ENCODE measurements at places on chromosomes 7 and 10.
A peak's percentile ranks its signal among the peaks of the same experiment; 100 is the strongest.

GRCh38 chr7:159120540-159120919, 24.1 kb downstream of the VIPR2 start:
- DNase-seq = no peak

DNA sequence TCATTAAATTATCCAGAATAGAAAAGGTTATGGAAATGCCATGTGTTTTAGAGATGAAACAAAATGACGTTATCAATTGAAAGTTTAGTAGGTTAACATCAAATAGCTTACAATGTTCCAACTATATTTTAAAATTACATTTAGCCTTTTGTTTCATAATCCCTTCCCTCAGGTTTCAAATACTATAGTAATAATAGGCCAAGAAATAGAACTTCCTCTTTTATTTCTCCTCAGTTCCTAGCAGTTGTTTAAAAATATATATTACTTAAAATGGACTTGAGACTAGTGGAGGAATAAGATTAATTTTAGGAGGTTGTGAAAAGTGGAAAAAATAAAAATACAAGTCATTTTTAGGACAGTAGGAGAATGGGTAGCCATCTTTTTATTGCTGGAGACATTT, 16.4 kb upstream of the PDSS1 start:
- DNase-seq = no peak

DNA sequence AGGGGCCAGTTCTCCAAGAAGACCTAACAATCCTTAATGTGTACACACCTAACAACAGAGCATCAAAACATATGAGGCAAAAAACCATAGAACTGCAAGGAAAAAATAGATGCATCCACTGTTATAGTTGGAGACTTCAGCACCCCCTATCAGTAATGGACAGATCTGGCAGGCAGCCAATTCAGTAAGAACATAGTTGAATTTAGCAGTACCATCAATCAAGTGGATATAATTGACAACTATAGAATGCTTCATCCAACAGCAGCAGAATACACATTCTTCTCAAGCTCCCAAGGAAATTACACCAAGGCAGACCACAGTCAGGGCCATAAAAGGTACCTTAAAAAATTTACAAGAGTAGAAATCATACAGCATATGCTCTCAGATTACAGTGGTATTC, 42.2 kb downstream of the POLL start:
- peak; percentile 3 for DNase-seq

DNA sequence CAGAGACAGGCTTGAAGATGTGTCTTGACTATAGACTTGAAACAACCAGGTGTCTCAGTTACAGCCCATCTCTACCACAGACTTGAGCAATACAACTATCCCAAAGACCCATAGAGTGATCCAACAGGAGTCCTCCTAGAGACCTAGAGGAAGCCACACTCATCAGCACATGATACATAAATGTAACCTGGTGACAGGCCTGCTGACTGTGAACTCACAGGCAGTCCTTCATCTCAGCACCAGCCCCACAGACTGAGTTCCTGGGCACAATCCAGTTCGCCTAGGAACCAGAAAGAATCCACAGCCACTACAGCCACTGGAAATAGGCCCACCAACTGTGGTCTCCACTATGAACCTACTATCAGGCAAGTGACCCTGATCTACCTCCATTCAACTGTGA, 121.3 kb downstream of the MACC1 start:
- DNase-seq = no peak

DNA sequence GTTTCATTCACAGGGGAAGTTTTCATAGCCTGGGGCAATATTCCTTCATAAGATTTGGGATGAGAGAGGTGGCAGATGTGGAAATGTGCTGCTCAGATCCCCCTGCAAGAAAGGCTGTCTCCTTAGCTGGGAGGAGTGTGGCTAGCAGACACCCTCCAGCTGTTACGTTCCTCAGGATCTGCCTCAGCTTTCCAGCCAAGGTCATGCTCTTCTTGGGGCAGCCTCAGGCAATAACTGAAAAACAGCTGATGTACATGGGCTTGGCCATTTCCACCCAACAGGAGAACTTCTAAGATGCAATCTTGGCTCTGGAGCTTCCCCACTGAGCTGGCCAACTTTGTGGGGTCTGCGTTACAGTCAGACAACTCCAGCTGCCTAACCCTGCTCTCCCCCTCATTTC, 51.3 kb upstream of the SEPTIN7 start:
- DNase-seq = no peak

- no peak for DNase-seq
These were observed 29.9 kb downstream of the POLL start for GRCh38 chr10:101558204-101558603.

- no peak for DNase-seq
These were observed 45.5 kb upstream of the ZNF716 start for GRCh38 chr7:57404343-57404966.

GRCh38 chr7:3159445-3159844, 115.8 kb upstream of the CARD11 start:
- no peak for DNase-seq

All from NCI-H2029 (cell line).